ENCODE measurements at places on chromosomes 6 and 20.

GRCh38 chr6:72969666-72970065, 255.6 kb downstream of the KHDC1L start:
- no peak for DNase-seq

DNA sequence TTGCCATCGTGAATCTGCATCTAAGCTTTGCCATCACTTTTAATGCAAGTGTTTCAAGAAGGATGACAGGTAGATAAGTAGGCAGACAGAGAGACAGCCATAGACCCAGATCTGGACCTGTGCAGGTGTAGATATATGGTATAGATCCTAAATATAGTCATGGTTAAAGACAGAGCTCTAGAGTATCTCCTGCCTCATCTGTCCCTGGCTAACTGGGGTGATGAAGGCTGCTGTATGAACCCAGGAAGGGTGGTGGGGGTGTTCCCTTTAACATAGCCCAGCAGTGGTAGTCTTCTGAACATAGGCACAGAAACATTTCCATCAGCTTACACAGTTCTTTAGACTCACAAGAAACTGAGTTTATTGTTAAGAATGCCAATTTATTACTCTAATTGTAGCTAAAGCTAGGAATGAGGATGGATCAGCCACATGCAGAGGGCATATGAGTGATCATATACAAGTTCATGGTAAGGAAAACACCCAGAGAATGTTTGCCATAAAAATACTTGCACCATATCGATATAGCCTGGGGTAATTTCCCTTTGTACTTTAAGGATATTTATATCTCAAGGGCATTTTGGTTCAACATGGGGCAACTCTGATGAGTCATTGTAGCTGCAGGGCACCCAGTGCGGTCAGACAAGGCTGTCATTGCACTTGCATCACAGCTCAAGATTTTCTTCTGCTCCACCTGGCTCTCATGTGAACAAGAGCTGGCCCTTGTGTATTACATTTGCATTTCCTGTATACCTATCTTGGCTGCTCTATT, 587.2 kb downstream of the EPM2A start:
- DNase-seq = no peak

- DNase-seq = no peak
These were observed 105.5 kb downstream of the PDSS2 start for GRCh38 chr6:107353773-107354382.

DNA sequence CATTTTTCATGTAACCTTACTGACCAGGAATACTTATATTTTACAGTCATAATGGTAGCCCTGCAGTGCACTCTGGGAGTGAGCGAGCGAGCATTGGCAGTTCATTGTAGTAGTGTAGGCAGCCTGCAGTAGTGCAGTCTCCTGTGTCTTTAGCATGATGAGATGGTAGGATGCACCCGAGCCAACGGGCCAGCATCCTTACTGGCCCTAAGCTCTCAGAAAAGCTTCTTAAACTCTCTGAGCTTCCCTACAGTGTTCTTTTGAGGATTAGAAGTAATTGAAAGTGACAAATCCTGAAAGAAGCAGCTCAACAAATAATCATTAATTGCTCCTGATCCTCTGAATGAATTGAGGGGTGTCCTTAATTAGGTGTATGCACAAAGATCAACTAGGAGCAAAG, 20.9 kb downstream of the SLC9A8 start:
- DNase-seq = no peak

GRCh38 chr20:20808016-20808415, 95.6 kb upstream of the RALGAPA2 start:
- DNase-seq = no peak

DNA sequence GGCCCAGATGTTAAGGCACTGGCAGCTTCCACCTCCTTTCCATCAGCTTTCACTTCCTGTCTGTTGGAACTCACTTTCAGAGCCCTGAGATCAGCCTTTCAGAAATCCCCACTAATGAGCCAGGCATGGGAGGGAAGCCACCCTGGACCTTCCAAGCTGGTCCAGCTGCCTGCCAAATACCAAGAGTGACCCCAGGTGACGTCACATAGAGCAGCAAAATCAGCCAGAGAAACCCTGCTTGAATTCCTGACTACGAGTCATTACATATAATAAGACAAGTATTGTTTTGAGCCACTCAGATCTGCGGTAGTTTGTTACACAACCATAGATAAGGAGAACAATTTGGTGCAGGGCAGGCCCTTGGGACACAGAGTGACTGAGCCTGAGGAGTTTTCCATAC, 556.0 kb upstream of the JAG1 start:
- no peak for DNase-seq

DNA sequence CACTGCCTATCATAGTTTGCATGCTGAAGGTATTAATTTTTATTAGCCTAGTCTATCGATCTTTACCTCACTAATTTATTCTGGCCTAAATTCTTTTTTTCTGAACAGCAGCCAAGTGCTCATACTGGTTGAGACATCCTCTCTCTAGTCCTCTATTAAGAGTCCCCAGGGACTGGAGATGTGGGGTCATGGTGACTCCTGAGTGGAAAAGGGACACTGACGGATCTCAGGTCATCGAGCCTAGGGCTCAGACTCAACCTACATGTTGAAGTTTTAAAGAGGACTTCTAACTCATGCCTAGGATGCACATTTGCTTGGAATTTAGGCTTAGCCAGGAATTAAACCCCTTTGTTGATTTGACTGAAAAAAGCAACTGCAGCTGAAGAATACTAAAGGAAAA, 378.1 kb downstream of the BTBD9 start:
- no peak for DNase-seq

DNA sequence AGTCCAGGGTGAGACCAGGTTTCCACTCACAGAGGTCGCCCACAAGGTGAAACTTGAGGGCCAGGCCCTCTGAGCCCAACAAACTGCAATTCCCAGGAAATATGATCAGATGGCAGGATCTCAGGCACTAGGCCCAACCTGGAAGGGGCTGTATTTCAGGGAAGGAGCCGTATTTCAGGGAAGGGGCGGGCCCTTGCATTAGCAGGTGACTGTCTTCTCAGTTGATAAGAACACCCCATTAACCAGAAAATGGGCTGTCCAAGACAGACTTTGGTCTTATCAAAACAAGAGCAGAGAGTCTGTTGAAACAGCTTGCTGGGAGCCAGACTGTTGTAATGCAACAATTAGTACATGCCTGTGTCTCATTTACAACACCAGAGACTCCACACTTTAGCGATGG, 10.9 kb upstream of the BNIP5 start:
- DNase-seq = no peak

GRCh38 chr6:62445521-62445920, 159.5 kb upstream of the KHDRBS2 start:
- DNase-seq = no peak

DNA sequence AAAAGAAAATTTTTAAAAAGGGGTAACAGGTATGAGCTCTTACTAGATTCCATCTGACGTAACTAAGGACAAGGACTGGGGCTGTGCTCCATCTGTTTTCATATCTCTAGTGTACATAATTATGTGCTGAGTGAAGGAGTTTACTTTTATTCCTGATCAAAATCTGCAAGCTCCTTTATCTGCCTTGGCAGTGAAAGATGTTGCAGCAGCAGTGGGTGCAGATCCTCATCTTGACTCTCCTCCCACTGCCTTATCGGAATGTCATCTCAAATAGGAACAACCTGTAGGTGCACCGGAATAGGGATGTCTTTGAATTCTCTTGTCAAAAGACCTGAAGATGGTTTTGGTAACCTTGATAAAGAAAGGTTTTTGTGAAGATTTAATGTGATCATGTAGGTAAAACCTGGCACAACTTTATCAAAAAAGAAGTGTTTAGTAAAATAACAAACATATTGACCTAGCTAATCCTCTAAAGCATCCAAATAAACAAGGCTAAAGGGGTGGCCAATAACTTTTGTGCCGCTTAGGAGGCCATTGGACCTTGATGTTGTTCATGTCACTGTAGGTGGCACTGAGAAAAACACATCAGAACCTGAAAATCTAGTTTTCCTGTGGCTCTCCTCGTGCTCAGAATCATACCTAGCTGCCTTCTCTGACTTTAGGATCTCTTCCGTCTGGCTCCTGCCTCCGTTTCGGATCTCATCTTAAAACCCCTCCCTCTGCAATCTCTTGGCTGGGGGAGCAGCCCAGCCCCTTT, 19.0 kb upstream of the SLC16A10 start:
- no peak for DNase-seq

DNA sequence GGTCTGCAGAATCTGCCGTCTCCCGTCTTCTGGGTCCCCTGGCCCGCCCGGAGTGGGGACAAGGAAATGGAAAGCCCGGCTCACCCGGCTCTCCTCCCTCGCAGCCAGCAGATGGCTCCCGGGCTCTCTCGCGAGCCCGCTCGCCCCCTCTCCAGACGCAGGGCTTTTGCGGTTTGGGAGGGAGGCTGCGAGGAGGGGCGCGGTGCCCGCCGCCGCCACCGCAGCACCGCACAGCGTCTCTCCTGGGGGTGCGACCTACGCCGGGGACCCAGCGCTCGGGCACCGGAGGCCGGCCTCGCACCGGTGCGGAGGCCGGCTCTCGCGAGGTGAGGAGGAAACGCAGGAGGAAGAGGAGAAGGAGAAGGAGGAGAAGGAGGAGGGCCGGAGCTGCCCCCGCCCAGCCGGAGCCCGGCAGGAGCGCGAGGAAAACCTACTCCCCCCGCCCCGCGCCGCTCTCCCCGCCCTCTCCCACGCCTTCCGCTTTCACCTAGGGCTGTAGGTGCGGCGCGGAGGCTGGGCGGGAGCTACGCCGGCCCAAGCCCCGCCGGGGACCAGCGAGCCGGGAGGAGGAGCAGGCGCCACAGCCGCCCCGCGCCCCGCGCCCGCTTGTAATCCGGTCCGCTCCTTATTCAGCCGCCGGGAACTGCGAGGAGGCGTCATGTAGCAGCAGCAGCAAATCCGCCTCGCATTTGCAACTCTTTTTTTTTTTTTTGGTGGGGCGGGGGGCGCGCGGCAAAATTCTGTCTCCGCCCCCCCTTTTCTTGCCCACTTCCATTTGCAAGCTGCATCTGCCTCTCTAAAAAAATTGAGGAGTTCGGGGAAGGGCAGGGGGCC, at the start of gene CARMIL1:
CARMIL1 (plus strand) TSS at position 461 of the 834 bp plus-strand sequence. CDS start 422 bp downstream, outside the sequence.
- DNase-seq = peak; percentile 62

GRCh38 chr20:25233016-25233772, 14.7 kb upstream of the PYGB start:
- no peak for DNase-seq

DNA sequence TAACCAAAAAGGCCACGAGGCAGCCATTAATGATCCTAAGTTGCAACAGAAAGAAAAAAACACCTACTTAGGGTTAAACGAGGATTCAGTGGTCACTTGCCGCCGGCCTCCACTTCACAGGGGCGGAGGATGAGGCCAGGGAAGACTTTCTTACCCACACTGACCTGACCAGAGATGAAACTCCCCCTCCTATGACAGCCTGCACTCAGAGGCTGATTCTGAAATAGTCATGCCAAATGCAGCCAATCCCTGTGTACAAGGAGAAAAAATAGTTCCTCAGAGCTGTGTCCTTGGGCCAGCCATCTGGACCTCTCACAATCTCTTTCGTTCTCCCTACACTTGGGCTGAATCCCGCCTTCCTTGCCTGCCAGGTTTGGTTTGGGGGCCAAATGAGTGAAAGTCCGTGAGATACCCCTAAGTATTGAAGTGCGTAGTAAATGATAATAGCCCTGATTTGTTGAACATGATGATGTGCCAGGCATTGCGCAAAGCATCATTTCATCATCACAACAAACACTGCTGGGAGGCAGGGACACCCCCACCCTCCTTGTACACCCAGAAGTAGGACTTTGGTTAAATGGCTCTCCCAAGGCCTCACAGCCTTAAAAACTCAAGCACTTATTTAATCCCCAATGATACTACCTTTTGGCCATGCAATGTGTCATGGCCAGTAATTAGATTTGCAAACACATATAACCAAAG, 3.2 kb upstream of the IRF4 start:
- no peak for DNase-seq

- no peak for DNase-seq
These were observed 51.0 kb downstream of the SLC9A8 start for GRCh38 chr20:49863666-49864065.

- no peak for DNase-seq
These were observed 23.9 kb upstream of the ASF1A start for GRCh38 chr6:118869894-118870589.

- no peak for DNase-seq
These were observed 146.2 kb downstream of the COL21A1 start for GRCh38 chr6:56101141-56101553.

GRCh38 chr6:90940812-90941481, 354.1 kb upstream of the MAP3K7 start:
- no peak for DNase-seq

DNA sequence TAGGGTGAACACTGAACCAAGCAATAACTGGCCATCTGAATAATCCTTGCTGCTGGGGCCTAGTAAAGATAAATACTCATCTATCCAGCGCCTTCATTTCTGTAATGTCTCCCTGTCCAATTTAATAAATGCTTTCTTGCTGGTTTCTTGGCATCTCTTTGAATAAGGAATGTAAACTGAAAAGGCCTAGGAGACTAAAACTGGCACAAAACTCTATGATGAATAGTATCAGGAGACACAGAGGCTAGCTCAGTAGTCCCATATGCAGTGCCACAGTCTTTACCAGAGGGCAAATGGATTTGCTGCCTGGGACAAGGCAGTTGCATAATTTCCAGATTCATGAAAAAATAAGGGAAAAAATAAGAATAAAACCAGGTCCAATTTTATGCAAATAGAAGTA, 324.4 kb downstream of the CENPW start:
- DNase-seq = no peak

GRCh38 chr20:18440403-18440802, 26.4 kb downstream of the DZANK1 start:
- no peak for DNase-seq

DNA sequence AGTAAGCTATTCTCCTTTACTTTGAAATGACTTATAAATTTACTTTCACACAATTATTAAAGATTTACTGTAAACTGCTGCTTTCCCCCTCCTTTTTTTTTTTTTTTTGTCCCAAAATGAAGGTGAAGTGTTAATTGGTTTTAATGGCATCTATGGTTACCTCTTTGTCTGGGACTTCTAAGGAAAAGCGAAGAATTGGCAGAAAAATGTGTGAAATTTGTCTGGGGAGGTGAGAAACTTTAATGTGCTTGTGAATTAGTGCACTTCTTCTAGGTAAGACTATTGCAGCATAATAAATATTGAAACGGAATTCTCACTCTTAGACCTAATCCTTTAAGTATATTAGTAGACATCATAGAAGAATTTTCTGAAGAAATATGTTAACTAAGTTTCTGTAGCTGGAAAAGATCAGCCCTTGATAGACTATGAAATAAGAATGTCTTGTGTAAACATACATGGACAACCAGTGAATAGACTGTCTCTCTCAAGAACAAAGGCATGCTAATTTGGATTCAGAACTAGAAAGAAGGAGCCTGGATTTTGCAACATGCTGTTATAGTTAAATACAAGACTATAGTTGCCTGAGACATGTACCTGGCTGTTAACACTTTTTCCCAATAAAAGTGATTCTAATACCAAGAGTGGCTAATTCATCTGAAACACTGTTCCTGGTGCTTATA, 23.9 kb downstream of the FLRT3 start:
- no peak for DNase-seq

DNA sequence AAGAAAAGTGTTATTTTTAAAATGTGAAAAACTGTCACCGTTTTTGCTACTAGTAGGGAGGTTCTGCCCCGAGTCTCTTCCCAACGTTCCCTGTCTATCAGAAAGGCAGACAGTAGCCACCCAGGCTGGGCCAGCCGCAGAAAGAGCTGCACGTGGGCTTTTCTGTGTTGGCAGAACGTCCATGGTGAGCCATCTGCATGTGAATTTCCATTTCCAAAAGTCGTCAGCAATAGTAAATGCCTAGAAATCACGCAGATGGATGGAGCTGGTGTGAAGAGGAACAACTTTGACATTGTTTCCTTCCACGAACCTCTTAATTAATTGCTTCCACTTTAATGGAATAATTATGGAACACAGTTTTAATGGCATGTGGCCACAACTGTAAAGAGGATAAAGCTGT, 97.5 kb downstream of the FAM120B start:
- DNase-seq = no peak
